ENCODE measurements at places on chromosomes 5 and 9. TPM values are rescaled to one million over a fixed set of nuclear protein-coding genes. Genes with fewer than 3 reads are reported as not detected.

The CER1 gene
- total RNA-seq, result not detected

The ELP1 gene
- 13.1 TPM for total RNA-seq

The C7 gene
- total RNA-seq, result 18.4 TPM

The GDF9 gene
- total RNA-seq, result 0.09 TPM

The SPATA9 gene
- total RNA-seq, result 0.31 TPM

The PCDHGA6 gene
- total RNA-seq, result 2.0 TPM

The CD72 gene
- total RNA-seq, result 1.2 TPM

The ATP6V1G1 gene
- 66.9 TPM for total RNA-seq

The FBN2 gene
- total RNA-seq, result 2.0 TPM

The NDOR1 gene
- 18.8 TPM for total RNA-seq

The SLC36A2 gene
- not detected for total RNA-seq

The PDCD1LG2 gene
- total RNA-seq, result 1.1 TPM

The SLC4A9 gene
- total RNA-seq, result 0.42 TPM

The IFNA16 gene
- not detected for total RNA-seq

The NPR3 gene
- total RNA-seq, result 3.7 TPM

The DNM1 gene
- 7.8 TPM for total RNA-seq

The FBXW2 gene
- 62.0 TPM for total RNA-seq

The CYSRT1 gene
- total RNA-seq, result 0.47 TPM

The ADGRD2 gene
- total RNA-seq, result not detected

The CCIN gene
- total RNA-seq, result 0.25 TPM

The SPOCK1 gene
- total RNA-seq, result 2.3 TPM

The TXNDC8 gene
- total RNA-seq, result not detected

The IL13 gene
- total RNA-seq, result not detected

The HRH2 gene
- total RNA-seq, result 0.34 TPM

The SMIM33 gene
- 3.7 TPM for total RNA-seq

The IL9 gene
- total RNA-seq, result not detected

The LTC4S gene
- 8.7 TPM for total RNA-seq

The ZNF367 gene
- 3.4 TPM for total RNA-seq

The IFNA2 gene
- not detected for total RNA-seq

The SPATA31A3 gene
- not detected for total RNA-seq

The SMIM32 gene
- 23.5 TPM for total RNA-seq

The TAS2R1 gene
- total RNA-seq, result not detected

The CARTPT gene
- total RNA-seq, result not detected

The DYNC2I2 gene
- total RNA-seq, result 51.5 TPM
